ENCODE measurements at places on chromosomes 3 and 15.

GRCh38 chr15:49863431-49864224, 242.8 kb downstream of the DTWD1 start:
- no peak for DNase-seq

DNA sequence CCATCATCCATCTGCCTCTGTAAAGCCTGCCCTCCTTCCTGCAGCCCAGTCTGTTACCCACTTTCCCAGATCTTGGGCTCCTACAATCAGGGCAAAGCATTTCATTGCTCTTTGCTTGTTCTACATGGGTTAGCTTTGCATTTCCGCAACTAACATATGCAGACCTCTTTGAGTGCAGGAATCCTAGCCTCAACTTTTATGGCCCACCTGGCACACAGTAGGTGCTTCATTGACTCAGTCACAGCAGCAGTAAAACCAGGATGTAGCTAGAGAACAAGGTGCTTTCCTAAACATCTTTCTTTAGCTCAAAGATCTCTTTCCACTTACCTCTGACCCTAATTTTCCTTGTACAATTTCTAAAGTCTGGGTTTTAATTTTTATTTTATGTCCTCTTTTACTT, 3.5 kb downstream of the CD80 start:
- no peak for DNase-seq

- no peak for DNase-seq
Observed at GRCh38 chr3:31729573-31729972, 196.8 kb downstream of the STT3B start.

DNA sequence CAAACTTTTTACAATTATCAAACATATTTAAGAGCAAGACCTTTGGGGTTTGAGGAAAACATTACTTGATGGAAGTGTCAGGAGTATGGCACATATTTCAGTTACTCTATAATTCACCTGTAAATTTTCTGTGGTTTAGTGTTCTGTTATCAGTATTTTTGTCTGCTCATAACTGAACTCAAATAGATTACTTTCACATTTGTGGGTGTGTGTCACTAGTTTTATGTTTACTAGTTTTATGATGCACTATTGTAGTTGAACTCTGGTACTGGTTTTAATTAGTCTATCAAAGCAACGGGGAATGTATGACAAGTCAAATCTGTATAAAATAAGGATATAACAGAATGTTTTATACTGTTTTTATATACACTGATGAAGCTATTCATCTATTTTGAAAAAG, 27.2 kb downstream of the OXSM start:
- no peak for DNase-seq

DNA sequence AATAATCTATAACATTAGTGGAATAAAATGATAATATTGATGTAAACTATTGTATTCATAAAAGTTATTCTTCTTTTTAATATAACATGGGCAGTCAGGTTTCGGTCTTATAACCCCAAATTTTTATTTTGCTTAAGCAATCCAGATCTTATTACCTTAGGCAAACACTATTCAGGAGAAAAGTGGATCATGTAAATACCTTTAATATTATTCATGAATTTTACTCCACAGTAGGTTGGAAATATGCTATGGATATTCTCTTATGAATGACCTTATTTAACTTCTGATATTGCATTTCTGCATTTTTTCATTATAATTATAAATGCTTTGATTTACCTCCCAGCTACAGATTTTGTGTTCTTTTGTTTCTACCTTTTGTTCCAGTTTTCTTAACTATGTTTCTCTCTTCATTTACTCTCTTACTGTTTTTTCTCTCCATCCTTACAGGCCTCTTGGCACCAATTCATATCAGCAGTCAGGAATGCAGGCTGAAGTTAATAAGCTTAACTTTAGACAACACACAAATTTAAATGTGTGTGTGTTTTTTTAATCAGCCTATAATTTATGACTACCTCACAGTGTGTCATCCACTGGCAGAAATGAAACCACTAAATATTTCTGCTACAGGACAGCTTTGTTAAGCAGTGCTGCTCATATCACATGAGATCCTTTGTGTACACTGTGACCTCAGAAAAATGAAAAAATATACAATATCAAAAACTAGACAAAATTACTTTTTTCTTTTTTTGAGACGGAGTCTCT, 111.0 kb downstream of the NSUN3 start:
- DNase-seq: no peak

- DNase-seq: no peak
Observed at GRCh38 chr3:46995901-46996562, 16.6 kb downstream of the NBEAL2 start.

DNA sequence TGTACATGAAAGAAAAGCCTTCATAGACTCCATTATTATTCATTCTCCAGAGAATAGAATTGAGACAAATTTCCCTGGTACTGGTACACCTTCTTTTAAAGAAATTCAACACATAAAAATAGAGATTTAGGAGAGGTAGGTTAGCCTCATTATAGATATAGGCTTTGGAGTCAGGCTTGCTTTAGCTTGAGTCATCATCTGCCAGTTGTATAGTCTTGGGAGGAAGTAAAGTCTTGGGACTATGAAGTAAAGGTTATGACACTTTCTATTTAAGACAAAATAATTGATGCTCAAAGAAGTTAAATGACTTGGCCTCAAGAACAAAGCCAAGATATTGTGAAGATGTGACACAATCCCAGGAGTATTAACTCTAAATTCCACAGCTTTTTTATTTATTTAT, 4.3 kb downstream of the HRG start:
- DNase-seq: no peak

DNA sequence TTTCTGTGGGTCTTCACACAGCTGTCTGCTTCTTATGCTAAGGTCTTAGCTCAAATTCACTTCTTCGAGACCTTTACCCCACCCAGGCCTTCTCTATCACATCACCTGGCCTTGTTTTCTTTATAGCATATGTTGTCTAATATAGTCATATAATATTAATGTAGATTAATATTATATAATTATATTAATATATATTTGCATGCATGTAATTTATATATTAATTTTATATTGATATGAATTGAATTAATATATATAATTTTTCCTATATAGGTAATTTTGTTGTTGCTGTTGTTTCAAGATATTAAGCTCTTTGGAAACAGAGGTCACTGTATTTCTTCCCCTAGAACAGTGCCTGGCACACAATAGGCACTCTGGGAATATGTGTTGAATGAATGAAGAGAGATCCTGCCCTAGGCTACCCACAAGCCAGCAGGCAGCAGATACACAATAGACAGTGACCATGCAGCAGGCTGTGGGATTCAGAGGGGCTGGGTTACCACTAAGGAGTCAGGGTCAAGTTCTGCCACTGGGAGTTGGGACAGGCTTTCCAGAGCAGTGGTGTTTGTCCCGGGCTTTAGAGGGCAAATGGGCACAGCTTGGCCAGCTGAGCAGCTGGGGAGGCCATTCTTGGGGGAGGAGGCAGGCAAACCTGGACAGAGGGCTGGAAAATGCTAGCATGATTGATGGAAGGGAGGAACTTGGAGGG, 126.3 kb downstream of the DNAJB8 start:
- DNase-seq: no peak

DNA sequence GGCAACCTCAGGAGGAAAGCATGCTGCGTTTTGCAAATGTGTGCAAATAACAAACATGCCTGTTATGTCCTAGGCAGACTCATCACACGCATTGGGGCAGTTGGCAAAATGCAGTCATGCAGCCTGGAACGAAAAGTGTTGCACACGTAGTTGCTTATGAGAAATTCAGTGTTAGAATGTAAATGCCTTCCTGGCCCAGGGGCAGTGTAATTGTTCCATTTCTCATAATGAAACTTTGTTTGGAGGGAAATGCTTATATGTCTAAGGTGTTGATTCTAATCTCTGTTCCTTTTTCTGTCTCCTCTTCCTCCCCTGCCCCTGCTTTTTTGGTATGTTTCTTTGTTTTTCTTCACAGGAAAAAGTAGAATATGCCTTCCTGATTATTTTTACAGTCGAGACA, 156.0 kb downstream of the CACNA1D start:
- DNase-seq: no peak

GRCh38 chr15:33547876-33548275, 237.1 kb downstream of the RYR3 start:
- DNase-seq: no peak

GRCh38 chr3:4772171-4772804, 206.9 kb upstream of the BHLHE40 start:
- DNase-seq: no peak

GRCh38 chr3:126552688-126553283, 5.9 kb downstream of the C3orf22 start:
- peak; percentile 56 for DNase-seq

DNA sequence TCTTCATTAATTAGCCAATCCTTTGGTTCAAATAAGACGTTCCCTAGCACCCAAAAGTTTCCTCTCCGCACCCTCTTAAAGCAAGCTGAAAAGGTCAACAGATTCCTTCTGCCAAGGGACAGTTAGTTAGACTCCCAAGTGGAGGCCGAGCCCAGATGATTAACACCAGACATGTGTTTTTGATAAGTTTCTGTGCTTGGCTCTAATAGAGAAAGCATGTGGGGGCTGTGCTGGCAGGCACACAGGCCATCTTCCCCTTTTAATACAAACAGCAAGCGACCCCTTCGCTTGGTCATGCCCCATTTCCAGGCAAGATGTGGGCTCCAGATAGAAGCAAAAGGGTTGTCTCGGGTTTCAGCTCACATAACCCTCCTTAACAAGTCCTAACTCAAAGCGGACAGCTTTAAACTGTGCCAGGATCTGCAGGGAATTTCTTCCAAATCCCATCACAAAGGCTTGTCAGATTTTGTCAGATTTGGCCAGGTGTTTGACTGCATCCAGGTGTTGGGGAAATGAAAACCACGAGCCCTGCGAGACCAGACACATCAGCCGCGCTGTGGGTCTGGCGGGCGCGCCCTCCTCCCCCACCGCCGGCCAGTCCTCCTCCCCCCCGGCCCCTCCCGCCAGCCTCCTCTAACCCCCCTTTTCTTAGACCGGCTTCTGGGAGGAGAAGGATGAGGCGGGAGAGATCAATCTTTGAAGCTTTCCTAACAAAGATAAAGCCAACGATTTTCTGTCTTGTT, 3.3 kb downstream of the HES1 start:
- no peak for DNase-seq

DNA sequence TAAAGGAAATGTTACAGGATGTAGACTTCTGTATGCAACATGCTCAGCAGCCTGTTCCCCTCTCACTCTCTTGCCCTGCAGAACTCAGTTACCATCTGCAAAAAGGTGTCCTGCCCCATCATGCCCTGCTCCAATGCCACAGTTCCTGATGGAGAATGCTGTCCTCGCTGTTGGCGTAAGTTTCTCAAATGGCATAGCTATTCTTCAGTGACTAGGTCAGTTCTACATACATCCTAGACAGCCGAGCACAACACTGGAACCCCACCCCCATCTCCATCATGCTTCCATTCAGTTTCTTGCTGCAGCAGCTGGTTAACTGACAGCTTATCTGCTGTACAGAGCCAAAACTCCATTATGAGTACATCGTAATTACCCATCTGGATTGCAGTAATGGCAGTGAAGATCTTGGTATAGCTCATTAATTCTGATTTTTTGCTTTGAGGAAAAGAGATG, 4.5 kb downstream of the THBS1 start:
- no peak for DNase-seq

DNA sequence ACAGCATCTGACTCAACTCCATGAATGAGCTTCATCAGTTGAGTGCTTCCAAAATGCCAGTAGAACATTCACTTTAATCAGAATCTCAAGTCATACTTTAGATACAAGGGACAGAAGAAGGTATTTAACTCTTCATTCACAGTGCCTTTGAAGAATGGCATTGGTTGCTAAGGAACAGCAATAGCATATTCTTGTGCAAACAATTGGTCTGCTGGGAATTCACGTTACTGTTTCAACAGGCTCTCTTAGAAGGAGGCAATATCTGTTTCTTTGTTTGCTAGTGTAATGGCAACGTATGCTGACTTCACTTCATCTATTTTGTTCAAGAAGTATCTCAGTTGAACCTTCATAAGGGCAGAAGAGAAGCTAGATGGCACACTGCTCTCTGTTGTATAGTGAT, 113.9 kb downstream of the TMEM108 start:
- no peak for DNase-seq

DNA sequence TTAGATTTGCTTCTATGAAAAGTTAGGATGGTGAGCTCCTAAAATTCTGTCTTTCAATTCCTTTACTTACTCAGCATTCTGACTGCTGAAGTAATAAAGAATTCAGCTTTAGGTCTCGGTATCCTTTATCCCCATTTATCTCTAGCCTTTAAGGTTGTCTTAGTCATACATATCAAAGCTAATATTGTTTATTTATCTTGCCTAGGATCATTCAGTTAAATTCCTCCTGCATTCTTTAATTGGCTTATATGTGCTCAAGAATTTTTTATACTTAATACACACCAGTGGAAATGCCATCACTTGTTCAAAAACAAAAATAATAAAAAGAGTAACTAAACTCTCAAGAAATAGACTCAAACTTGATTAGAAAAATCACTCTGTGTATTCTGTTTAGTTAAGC, 507.0 kb downstream of the ZPLD1 start:
- DNase-seq: no peak

GRCh38 chr15:95567686-95568085, 762.8 kb upstream of the NR2F2 start:
- DNase-seq: no peak

DNA sequence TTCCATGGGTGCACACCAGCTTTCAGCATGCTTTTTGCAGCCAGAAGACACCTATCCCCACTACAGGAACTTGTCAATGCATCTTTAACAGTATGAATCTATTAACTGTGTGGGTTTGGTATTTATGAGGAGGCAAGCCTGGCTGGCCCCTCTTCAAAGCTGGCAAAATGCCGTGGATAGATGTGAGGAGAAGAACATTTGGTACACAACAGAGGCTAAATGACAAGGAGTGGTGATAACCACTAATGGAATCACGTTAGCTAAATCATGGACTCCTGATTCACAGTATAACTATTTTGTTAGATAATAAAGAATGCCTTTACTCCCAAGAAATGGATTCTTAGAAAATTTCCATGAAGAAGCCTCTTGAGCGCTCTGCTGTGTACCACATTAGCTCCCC, 187.2 kb downstream of the CLSTN2 start:
- no peak for DNase-seq

GRCh38 chr15:71809346-71809745, 1.0 kb upstream of the NR2E3 start:
- DNase-seq: no peak

DNA sequence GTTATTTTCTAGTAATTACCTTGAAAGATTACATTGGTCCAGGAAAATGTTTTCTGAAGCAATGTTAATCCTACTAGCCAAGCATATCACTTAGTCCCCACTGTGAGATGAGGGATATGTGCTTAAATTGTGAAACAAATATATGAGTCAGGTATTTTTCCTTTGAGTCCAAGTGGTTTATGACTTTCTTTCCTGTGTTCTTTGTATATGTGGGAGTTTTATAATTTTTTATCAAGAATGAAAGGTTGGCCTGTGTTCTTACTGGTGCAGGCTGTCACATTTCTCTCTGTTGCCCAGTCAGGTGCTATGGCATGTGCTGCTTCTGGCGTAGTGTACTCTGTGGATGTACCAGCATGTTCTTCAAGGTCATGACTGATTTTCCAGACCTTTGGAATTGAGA, 147.4 kb downstream of the CMSS1 start:
- DNase-seq: no peak

- no peak for DNase-seq
Observed at GRCh38 chr3:77726517-77726916, 686.6 kb downstream of the ROBO2 start.

Measured in activated effector memory CD4-positive, alpha-beta T cell treated with anti-CD3 and anti-CD28 coated beads, Interleukin-2, amount 50 U/mL, for 16 hours (primary cell).